ENCODE measurements at places on chromosomes 5 and 9. TPM values are rescaled to one million over a fixed set of nuclear protein-coding genes. Genes with fewer than 3 reads are reported as not detected.

GRCh38 chr5:10441992-10442435 is 335 bp downstream of the ROPN1L start:
- DNase-seq = no peak

DNA sequence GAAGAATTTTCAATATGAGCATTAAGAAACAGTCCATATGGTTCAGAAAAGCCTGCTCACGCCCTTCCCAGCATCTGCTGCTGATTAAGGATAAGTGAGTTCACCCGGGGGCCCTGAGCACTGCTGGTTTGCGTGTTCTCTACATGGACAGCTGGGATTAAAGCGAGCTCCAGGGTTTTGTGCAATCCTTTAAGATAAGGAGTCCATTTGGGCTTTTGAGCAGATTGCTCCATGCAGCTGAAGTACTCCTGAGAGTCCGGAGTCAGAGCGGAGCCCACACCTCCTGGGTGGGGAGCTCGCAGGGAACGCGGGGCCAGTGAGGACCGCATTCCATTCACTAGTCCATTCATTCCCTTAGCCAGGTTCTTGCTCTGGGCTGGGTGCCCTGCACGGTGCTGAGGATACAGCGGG is 149.3 kb upstream of the COL5A1 start:
- no peak for DNase-seq

The FOXD4L5 gene
- total RNA-seq = 0.75 TPM

GRCh38 chr5:108620516-108620915 is 127.2 kb upstream of the FER start:
- DNase-seq = no peak

GRCh38 chr9:22073349-22073748 is 64.2 kb upstream of the CDKN2B start:
- DNase-seq = no peak

- DNase-seq = no peak
Measured at GRCh38 chr9:131476777-131477345, 25.9 kb upstream of the POMT1 start.
